ENCODE measurements at places on chromosomes 4 and X.

DNA sequence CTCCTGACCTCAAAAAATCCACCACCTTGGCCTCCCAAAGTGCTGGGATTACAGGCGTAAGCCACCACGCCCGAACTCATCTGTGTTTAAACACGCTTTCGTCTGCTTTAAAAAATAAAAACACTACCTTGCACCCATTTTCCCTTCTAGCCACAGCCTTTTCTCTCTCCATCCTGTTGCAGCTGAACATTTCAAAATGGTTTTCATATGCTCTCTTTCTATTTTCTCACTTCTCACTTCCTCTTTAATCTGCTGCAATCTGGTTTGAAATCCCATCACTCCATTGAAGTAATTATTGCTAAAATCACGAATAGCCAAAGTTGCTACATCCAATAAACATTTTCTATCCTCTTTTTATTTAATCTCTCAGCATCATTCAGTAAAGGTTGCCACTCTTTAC is 70.0 kb downstream of the DCHS2 start:
- no peaks in the 10 kb centered on the region for H3K27me3 ChIP-seq
- H3K4me1 ChIP-seq = no peaks in the 10 kb centered on the region
- H3K36me3 ChIP-seq = no peaks in the 10 kb centered on the region
- DNase-seq = no peak

GRCh38 chrX:43551590-43551989 is 104.5 kb upstream of the MAOA start:
- H3K36me3 ChIP-seq = no peaks in the 10 kb centered on the region
- no peak overlapping the region for H3K27ac ChIP-seq
- no peak for DNase-seq

- peak within 1 kb of the TSS; percentile 15 for H3K27ac ChIP-seq
- no peaks in the 10 kb centered on the region for H3K4me1 ChIP-seq
- DNase-seq = no peak
- no peaks in the 10 kb centered on the region for H3K36me3 ChIP-seq
Measured at GRCh38 chr4:153759407-153760316, at the start of gene RNF175. RNF175 (minus strand) TSS chr4:153760024; CDS start chr4:153759862, 162 bp downstream.

DNA sequence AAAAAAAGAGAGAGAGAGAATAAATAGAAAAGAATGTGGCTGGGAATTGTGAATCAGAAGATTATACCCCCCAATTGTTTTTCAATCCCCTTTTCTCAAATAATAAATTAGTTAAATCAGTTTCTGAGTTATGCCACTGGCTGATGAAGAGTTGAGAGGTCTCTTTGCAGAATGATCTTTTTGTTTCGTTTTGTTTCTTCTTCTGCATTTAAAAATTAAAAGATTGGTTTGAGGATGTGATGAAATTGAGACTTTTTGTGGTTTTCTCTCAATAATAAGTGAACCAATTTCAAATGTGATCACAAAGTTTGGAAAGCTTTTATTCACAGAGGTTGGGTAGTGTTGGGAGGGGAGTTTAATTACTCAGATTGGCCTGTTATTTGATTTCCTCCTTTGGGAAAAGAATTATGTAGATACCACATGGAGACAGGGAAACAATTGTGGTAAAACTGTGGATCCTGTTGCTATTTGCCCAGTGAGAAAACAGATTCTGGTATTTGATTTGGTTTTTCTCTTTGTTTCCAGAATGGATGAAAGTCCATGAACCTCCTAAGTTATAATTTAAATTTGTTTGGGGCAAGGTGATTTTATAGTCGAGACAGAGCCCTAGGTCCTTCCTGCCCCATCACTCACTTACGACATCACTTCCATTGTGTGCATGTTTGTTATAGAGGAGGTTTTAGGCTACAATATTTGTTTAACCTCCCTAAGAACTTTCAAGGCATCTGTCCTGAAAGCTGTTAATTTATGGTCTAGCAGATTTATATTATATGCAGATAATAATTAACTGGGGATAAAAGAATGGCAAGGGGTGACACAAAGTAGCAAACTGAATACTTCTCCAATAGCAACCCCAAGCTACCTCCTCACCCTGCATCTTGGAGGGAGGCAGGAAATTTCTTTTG is 92.0 kb upstream of the BMPR1B start:
- no peak for DNase-seq
- no peak overlapping the region for H3K27ac ChIP-seq
- no peaks in the 10 kb centered on the region for H3K27me3 ChIP-seq
- H3K36me3 ChIP-seq = peaks cover 75% of the 10 kb centered on the region
- no peak overlapping the region for H3K4me3 ChIP-seq
- H3K4me1 ChIP-seq = no peaks in the 10 kb centered on the region

DNA sequence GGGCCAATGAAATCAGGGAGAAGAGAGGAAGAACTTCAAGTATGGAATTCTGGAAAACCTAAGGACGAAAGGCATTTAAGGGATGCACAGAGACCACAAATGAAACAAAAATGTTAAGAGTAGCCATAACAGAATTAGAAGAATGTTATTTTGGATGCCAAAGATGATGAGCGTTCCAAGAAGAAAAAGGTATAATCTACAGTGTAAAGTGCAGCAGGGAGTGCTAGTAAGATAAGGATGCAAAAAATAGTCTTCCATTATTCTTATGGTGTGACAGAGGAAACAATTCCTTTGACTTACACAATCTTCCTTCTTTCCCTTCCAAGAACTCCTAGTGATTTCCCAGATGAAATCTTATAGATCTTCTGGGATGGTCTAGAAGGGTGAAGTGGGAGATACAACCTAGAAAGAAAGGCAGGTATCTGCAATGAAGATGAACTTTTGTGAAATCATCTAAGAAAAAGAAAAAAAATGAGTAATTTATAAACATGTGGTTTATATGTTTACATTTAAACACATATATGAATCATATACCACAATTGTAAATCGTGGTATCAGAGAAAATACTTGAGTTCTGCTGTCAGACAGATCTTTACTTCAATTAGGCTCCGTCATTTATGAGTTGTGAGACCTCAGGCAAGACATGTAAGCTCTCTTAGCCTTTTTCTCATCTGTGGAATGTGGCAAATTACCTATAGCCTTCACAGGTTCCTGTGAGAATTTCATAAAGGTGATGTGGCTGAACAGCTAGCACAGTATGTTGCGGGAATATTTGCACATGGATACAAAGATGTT is 8.1 kb downstream of the MORF4L2 start:
- H3K27me3 ChIP-seq = no peaks in the 10 kb centered on the region
- no peak overlapping the region for H3K4me3 ChIP-seq
- H3K36me3 ChIP-seq = peaks cover 19% of the 10 kb centered on the region
- H3K27ac ChIP-seq = no peak overlapping the region

DNA sequence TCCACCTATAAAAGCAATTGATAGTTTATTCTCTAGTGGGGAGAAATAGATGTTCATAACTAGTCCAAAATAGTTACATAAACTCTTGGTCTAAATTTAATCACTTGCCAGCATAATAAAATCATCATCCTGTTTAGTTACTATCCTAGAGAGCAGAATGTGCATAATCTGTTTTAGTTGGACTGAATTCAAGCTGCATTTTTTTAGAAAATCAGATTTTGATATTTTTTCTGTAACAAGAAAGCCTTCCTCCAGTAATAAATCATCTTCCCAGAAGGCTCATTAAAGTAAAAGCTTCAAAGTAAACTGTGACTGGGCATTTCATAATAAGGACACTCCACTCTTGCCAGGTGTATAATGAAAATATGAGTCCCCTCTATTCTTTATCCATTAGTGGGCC is 453.1 kb downstream of the TRAM1L1 start:
- H3K27ac ChIP-seq = no peak overlapping the region
- H3K36me3 ChIP-seq = no peaks in the 10 kb centered on the region
- H3K27me3 ChIP-seq = no peaks in the 10 kb centered on the region
- no peak for DNase-seq

DNA sequence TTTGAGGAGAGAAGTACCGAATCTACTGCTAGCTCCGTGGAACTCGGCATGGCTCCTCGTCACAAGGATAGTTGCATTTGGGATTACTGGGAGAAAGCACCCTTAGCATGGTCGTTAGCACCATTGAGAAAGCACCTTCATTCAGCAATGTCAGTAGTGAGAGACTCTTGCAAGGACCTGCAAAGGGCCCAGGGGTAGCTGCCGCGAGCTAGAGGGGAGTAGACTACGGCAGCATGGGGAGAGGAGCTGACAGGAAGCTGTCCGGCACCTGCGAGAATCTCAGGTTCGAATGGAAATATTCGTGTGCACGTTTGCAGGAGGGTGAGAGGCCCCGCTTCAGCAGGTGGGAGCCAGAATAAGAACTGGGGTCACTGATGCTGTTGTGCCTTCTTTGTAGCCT is 20.2 kb downstream of the TLR10 start:
- no peak overlapping the region for H3K27ac ChIP-seq
- no peaks in the 10 kb centered on the region for H3K27me3 ChIP-seq
- no peak overlapping the region for H3K4me3 ChIP-seq
- no peak for DNase-seq
- no peaks in the 10 kb centered on the region for H3K4me1 ChIP-seq

DNA sequence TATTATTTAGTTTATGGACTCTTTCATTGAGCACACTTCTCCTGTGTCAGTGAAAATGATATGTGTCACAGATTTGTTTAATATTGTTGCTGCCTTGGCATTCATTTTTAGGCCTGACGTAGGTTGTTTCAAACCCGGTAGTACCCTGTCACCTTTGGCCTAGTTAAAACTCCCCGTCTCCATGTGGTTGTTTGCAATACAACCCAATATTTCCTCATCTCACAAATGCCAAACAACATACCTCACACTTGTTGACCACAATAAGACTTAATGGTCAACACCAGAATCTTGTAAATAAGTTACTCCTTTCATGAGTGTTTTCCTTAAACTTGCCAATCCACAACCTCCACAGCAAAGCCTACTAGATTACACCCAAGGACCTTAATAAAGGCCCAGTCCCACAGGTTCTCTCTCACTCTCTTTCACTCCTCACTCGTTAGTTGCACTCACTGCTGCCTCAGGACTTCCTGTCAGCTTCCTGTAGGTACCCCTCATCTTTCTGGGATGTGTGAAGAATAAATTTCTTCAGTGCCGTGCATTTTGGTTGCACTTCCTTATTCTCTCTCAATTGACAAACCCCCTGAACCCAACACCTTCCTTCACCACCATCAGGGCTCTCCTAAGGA is 31.3 kb downstream of the IL13RA2 start:
- H3K4me1 ChIP-seq = no peaks in the 10 kb centered on the region
- no peaks in the 10 kb centered on the region for H3K36me3 ChIP-seq
- no peak for DNase-seq

DNA sequence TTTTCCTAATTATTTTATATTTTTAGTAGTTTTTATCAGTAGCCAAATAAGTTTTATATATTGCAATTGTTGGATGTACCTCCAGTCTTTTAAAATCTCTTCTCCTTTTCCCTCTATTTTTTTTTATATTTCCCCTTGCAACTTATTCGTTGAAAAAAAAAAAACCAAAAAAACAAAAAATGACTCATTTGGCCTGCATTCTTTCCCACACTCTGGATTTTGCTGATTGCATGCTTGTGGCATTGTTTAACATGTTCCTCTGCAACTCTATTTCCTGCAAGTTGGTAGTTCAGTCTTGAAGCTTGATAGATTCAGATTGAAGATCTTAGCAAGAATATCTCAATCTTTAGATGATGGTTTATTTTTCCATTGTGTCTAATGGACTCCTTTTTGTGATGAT is 260.6 kb upstream of the BOD1L1 start:
- H3K4me3 ChIP-seq = no peak overlapping the region
- H3K4me1 ChIP-seq = no peaks in the 10 kb centered on the region
- no peaks in the 10 kb centered on the region for H3K27me3 ChIP-seq
- H3K27ac ChIP-seq = no peak overlapping the region
- no peak for DNase-seq

- no peaks in the 10 kb centered on the region for H3K36me3 ChIP-seq
- no peaks in the 10 kb centered on the region for H3K4me1 ChIP-seq
- H3K4me3 ChIP-seq = no peak overlapping the region
- no peak overlapping the region for H3K27ac ChIP-seq
- DNase-seq = no peak
Measured at GRCh38 chrX:31353095-31353494, 281.3 kb upstream of the FTHL17 start.

DNA sequence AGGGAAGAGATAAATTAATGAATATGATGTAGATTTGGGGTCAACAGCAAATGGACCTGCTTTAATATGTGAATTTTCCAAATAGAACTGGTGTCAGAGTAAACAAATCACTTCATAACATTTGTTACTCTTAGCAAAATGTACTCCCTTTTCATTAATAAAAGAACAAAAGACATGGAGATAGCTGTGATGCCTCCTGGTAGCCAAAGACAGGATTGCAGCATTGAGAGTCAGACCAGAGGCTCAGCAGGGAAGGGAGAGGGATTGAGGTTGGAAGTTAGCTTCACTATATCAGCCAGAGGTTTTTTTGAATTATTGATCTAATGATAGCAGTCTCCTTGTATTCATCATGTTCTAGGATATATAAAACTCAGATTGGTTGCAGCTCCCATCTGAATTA is 17.4 kb upstream of the RAB40A start:
- H3K4me1 ChIP-seq = no peaks in the 10 kb centered on the region
- H3K27ac ChIP-seq = no peak overlapping the region

DNA sequence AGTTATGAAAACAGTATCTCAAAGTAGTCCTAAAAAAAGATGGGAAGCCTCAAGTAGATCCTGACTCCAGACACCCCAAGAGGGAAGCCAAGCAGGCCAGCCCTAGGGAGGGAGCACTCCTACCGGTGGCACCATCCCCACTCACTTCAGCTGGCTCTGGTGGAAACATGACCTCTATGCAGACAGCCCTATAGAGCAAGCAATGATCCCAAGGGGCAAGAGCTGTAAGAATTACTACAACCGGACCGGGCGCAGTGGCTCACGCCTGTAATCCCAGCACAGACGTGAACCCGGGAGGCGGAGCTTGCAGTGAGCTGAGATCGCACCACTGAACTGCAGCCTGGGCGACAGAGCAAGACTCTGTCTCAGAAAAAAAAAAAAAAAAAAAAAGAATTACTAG is 5.7 kb downstream of the LETM1 start:
- no peaks in the 10 kb centered on the region for H3K27me3 ChIP-seq
- no peak overlapping the region for H3K27ac ChIP-seq
- peaks cover 11% of the 10 kb centered on the region for H3K36me3 ChIP-seq
- no peaks in the 10 kb centered on the region for H3K4me1 ChIP-seq
- no peak overlapping the region for H3K4me3 ChIP-seq

- no peak for DNase-seq
- no peaks in the 10 kb centered on the region for H3K4me1 ChIP-seq
- no peaks in the 10 kb centered on the region for H3K27me3 ChIP-seq
Measured at GRCh38 chrX:7950865-7951264, 23.7 kb upstream of the PNPLA4 start.

DNA sequence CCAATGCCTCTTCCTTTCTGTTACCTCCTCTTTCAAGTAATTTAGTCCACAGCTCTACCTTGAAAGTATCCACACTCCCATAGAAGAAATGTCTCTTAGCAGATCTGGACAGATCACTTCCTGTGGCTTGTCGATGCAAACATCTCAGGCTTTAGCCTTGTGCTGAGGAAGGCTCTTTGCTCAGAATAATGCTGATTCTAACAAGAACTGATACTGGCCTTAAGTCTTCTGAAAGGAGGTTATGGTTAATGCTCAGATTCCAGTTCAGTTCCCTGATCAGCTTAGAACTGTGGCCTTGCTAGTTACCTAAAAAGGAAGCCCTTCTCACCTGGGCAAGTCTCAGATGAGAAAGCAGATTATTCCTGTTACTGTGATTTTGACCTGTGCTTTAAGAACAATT is 230.1 kb upstream of the FAT4 start:
- no peaks in the 10 kb centered on the region for H3K4me1 ChIP-seq
- H3K4me3 ChIP-seq = no peak overlapping the region
- no peak overlapping the region for H3K27ac ChIP-seq
